Stimulated activated CD4-positive, alpha-beta T cell treated with anti-CD3 and anti-CD28 coated beads, TNF-alpha, amount 100 ng/mL, for 4 hours (primary cell): ENCODE measurements at places on chromosomes 11 and 22.

- no peak for DNase-seq
These were observed 18.0 kb downstream of the FAM227A start for GRCh38 chr22:38638216-38638615.

GRCh38 chr22:45336971-45337431 is 27.3 kb downstream of the FAM118A start:
- no peak for DNase-seq

DNA sequence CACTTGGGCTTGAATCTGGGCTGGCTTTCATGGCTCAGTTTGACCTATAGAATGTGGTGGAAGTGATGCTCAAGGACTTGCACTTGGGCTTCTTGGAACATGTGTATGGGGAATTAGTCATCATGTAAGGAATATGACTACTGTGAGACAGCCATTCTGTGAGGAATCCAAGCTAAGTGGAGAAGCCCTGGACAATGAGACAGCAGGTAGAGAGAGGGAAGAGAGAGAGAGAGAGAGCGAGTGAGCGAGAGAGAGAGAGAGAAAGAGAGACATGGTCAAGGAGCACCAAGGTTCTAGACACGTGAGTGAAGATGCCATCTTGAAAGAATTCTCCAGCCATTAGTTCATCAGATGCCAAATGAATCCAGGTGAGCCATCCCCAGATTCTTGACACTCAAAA is 261.6 kb upstream of the SORL1-AS1 start:
- DNase-seq = no peak

GRCh38 chr11:127996825-127997224 is 590.5 kb downstream of the ETS1 start:
- DNase-seq = no peak

- DNase-seq = no peak
These were observed 49.1 kb upstream of the A4GALT start for GRCh38 chr22:42769574-42770447.

- no peak for DNase-seq
These were observed 2.6 kb upstream of the UCP3 start for GRCh38 chr11:74011360-74012073.
